M059J (cell line): ENCODE measurements at places on chromosomes 2 and 18.

GRCh38 chr2:111661286-111661940 is 222.6 kb downstream of the ANAPC1 start:
- DNase-seq: no peak

GRCh38 chr2:1940679-1941078 is 196.4 kb upstream of the PXDN start:
- no peak for DNase-seq

- no peak for DNase-seq
These were observed 26.8 kb downstream of the CACNB4 start for GRCh38 chr2:152072011-152072410.

- no peak for DNase-seq
These were observed 305.6 kb upstream of the LRRTM1 start for GRCh38 chr2:80610108-80610507.

DNA sequence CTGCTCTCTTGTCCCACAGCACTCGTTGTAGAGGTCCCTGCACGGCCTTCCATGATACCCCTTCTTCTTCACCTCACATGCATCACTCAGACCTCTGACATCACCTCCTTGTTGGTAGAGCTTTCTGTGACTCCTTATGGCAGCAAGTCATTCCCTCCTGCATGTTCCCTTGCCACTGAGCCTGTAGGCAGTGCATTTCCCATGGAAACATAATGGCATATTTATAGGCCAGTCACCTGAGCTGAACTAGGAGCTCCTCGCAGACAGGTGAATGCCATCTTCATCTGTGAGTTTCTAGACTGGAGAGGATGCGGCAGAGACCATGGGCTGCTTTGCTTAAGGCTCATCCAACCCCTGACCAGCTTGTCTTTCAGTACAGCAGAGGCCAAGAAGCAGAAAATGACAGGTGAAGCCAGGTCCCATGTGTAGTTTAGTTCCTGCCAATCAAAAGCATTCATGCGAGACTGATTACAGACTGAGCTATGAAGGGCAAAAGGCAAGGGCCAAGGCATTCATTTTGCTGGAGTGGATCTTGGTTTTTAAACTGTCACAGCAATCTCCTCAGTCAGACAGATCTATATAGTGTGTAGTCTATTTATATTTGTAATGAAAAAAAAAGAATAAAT is 59.4 kb upstream of the NEDD4L start:
- no peak for DNase-seq

DNA sequence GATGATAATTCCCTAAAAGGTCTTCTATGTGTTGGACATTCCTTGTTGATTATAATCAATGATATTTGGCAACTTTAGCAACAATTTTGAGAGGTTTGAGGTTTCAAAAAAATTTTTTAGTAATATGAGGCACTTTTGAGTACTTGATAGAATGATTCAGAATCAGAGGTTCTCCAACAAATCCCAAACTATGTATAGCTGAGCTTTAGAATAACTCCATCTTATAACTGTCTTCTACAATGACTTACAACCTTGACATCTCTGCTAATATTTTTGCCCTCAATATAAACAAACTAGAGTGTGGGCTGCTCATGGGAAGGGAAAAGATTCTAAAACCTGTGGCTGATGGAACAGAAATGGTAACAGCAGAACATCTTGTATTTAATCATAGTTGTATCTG is 21.5 kb upstream of the SERPINB7 start:
- no peak for DNase-seq

DNA sequence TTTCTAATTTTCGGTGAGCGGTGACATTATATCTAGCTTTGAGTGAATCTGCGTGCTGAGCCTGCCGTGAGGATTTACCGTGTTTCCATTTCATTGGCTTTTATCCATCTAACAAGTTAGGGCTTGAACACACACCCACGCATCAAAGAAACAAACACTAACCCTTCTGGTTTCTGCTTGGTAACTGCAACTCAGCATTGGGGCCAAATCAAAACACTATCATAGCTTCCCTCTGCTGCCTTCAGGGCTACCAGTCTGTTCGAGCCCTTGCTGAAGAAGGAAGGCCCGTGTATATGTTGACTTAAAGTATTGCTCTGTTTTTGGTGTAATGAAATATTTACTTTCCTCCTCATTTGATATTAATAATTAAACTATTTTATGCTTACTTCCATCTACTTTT is 227.2 kb downstream of the PHLPP1 start:
- DNase-seq: no peak

DNA sequence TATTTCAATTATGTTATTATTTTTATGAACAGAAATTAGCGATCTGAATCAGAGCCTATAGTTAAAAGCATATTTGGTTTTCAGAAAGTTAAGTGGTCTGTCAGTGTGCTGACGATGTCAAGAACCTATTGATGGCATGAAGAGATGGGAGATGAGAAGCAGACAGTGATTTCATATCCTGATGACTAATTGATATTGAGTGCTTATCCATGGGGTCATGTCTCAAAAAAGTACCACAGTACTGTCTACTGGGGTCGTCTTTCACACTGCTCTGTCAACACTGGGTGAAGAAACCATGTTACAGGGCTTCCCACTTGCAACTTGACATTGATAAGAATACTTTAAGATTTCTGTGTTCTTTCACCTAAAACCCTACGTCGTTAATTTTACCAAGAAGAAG is 297.1 kb downstream of the AFF3 start:
- DNase-seq: no peak

DNA sequence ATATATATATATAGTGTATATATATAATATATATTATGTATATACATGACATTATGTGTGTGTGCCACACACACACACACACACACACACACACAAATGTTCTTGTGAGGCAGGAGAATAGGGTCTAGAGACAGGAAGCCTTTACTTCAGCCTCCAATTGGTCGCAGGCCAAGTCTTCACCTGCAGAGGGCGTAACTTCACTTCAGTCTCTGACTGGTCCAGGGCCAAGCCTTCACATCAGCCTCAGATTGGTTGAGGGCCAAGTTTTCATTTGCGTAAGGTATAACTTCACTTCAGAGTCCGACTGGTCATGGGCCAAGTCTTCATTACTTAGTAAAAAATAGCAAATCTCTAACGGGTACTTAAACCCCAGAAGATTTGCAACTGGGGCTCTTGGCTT is 13.2 kb upstream of the SS18 start:
- DNase-seq: peak; percentile 12

GRCh38 chr2:126600742-126601141 is 55.2 kb upstream of the GYPC start:
- DNase-seq: no peak

DNA sequence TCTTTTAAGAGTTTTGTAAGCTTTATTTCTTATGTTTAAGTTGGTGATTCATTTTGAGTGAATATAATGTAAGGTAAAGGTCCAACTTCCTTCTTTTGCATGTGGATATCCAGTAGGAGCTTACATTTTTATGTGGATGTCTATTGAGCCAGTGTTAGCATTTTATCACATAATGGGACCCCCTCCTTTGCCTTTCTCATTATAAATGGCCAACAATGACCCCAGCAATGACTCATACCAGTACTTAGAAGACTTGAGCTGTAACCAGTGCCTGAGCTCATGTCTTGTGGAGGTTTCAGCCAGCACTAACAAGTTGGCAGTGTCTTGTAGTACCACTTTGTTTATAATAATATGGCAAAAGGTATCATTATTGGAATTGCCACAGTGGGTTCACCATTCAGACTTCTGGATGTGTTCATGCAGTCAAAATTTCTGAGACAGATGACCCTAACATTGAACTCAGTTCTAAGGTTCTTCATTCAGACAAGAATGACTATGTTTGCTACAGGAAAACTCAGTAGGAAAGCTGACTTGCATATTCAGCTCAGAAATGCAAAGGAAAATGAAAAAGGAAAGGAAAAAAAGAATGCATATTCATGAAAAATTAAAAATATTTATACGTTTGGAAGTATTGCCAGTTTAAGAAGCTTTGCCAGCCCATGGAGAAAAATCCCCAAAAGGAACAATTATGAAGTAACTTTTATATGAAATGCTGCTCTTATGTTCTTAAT is 41.0 kb downstream of the CDKL4 start:
- no peak for DNase-seq

DNA sequence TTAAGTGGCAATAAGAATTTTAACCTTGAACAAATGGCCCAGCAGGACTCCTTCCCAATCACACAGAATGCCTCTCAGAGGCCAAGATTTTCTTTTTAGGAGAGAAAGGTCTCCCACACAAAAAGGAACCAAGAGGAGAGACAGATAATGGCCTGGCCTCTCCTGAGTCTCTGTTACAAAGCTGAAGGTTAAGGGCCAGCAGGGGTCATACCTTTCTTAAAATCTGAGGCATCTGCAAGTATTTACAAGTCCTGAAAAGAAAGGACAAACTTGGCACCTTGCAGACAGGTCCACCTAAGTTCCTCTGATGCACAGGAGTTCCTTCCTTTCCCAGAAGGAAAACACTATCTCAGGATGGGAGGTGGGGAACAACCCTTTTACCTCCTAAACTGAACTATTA is 142.3 kb downstream of the TMEM163 start:
- no peak for DNase-seq

DNA sequence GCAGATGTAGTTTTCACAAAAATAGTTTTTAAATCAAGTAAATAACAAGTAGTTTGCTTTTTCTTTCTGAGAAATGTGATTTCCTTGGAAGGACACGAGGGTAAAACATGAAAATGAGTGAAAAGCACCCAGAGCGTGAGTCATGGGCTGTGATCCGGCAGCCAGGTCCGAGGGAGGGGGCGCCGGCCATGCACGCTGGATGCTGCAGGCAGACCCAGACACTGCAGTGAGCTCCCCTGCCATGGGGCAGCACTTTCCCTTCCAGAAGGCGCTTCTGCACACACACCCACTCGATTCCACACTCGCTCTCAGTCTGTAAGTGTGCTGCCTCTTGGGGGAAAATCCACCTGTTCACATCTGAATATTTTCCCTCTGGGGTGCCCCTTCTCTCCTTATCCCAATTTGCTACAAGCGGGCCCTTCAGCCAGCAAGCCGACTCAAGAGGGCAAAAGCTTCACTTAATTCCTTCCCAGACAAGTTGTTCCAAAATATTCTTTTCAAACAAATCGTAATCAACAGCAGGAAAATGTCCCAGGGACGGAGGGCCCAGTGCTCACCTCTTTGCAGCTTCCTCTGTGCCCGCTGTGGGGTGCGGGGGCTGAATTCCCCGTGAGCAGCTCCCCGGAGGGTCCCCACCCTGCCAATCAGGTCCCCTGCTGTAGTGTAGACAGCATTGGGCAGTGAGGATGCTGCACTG is 87.0 kb upstream of the ID2 start:
- DNase-seq: no peak

DNA sequence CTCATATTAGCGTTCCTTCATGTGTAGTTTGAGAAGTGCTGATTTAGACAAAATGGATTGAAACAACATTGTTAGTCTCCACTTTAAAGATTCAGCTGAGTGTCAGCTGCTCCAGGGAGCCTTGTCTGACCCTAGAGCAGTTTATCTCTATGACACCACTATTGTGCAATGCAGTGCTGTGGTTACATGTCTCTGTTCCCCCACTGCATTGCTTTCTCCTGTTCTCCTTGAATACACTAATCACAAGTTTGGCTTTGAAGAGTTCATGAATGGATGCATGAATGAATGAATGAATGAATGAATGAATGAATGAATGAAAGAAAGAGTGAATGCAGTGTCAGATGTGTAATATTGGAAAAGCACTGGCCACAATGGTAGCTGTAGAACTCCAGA is 38.3 kb downstream of the GCG start:
- DNase-seq: peak; percentile 80

- peak; percentile 36 for DNase-seq
These were observed 209.8 kb downstream of the CELF4 start for GRCh38 chr18:37355772-37356171.

DNA sequence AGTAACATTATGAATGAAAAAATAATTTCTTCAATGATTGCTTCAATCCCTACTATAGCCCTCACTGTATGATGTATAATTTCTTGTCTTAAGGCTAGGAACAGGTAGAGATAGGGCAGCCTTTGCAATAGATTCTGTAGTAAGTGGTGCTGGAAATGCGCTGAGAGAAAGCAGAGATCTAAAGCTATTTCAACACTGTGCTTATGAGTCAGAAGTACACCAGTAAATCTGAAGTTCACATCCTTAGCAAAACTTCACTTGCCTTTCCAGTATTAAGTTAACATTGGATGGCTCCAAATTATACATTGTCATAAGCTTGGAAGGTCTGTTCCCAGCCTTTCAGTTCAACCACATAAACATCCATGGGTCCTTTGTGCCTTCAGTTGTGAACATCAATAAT is 178.2 kb upstream of the EPHA4 start:
- DNase-seq: no peak

- DNase-seq: peak; percentile 44
These were observed 72.3 kb upstream of the SESTD1 start for GRCh38 chr2:179336782-179337534.

- DNase-seq: no peak
These were observed 116.5 kb downstream of the NOL4 start for GRCh38 chr18:34108206-34108605.

DNA sequence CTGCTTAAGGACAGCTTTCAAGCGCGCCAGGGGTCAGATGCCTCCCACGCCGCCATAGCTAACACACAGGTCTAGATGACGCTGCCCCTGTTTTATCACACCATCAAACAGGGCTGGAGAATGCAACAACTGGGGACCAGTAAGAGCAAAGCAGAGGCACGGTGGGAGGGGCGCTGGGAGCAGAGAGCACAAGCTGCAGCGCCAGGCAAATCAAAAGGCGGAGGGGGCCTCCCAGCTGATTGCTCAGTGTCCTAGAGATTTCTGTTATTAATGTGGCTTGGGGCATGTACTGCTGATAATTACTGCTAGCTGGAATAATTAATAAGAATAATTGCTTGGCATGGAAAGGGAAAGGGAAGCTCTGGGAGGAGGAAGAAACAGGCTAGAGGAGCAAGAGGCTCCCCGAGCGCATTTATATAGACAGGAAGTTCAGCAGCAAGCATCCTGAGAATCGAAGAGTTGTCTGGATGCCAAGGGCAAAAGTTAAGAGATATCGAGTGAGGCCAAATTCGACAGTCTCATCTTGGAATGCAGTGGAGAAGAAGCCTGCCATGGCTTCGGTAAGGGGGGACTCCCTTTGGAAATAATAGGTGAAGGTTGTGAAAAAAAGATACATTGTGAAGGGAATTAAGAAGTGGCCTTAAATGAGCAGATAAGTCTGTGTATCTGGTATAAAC is 104.5 kb upstream of the ZNF521 start:
- DNase-seq: no peak

GRCh38 chr18:45998244-45998643 is 31.1 kb upstream of the EPG5 start:
- no peak for DNase-seq

GRCh38 chr18:45519411-45520280 is 95.6 kb upstream of the SLC14A2 start:
- peak; percentile 61 for DNase-seq

DNA sequence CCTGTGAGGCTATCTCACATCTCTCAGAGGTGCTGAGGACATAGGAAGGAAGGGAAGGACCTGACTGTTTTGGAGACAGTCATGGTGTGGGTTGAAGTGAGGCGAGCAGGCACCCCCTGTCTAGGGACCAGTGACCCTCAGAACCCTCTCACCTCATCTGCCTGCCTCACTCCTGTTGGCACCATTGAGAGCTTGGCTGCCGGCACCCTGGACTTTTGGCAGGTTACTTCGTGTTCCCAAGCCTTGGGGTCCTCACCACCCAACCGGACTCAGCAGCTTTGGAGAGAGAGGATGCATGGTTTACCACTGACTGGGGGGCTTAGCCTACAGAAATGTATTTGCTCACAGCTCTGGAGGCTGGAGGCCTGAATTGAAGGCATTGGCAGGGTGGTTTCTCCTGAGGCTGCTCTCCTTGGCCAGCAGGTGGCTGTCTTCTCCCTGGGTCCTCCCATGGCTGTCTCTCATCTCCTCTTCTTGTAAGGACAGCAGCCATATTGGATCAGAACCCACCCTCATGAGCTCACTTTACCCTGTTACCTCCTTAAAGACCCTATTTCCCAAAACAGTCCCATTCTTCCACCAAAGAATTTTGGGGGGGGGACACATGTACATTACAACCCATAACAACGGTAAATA is 142.0 kb downstream of the TSN start:
- DNase-seq: peak; percentile 41
